ENCODE measurements at places on chromosomes 6 and 20. TPM values are rescaled to one million over a fixed set of nuclear protein-coding genes. Genes with fewer than 3 reads are reported as not detected.

PHACTR3 gene
- total RNA-seq, result 23.5 TPM

EFCAB8 gene
- total RNA-seq, result 0.22 TPM

BPI gene
- 8.7 TPM for total RNA-seq

ULBP1 gene
- 0.17 TPM for total RNA-seq

TOMM6 gene
- 42.5 TPM for total RNA-seq

C6orf163 gene
- total RNA-seq, result 8.6 TPM

PNPLA1 gene
- total RNA-seq, result 0.20 TPM

HCRTR2 gene
- 11.6 TPM for total RNA-seq

SAMD5 gene
- 7.8 TPM for total RNA-seq

C20orf202 gene
- total RNA-seq, result 0.66 TPM

ADGB gene
- 0.99 TPM for total RNA-seq

OR2H1 gene
- total RNA-seq, result not detected

SLC24A3 gene
- 30.7 TPM for total RNA-seq

PXT1 gene
- total RNA-seq, result 0.10 TPM

RIPOR2 gene
- total RNA-seq, result 31.1 TPM

PEX7 gene
- total RNA-seq, result 8.3 TPM

ABHD16B gene
- not detected for total RNA-seq

BNIP5 gene
- total RNA-seq, result under 0.01 TPM

SERPINB6 gene
- 43.1 TPM for total RNA-seq

C20orf141 gene
- not detected for total RNA-seq

MYLK2 gene
- 0.79 TPM for total RNA-seq

PLCB4 gene
- 32.5 TPM for total RNA-seq

SLC23A2 gene
- total RNA-seq, result 54.6 TPM

RRAGD gene
- 44.6 TPM for total RNA-seq

CCDC167 gene
- 16.6 TPM for total RNA-seq

BTNL2 gene
- total RNA-seq, result not detected

TFAP2A gene
- 2.1 TPM for total RNA-seq

LTB gene
- 0.55 TPM for total RNA-seq

CD109 gene
- total RNA-seq, result 11.5 TPM

SNX5 gene
- total RNA-seq, result 104 TPM

KCNK5 gene
- total RNA-seq, result 7.5 TPM

STMND1 gene
- total RNA-seq, result 0.59 TPM

HMGN4 gene
- 81.1 TPM for total RNA-seq

GRIK2 gene
- 25.3 TPM for total RNA-seq

PDYN gene
- total RNA-seq, result 11.0 TPM

DPPA5 gene
- total RNA-seq, result not detected

SYCP2 gene
- total RNA-seq, result 2.4 TPM

FIG4 gene
- 25.0 TPM for total RNA-seq

ADRM1 gene
- total RNA-seq, result 75.3 TPM

RHAG gene
- 2.4 TPM for total RNA-seq

MLN gene
- total RNA-seq, result not detected

ACTL10 gene
- 0.77 TPM for total RNA-seq

SDHAF4 gene
- total RNA-seq, result 19.0 TPM

CLPSL2 gene
- total RNA-seq, result not detected

Measured in spinal cord (tissue), 10 donors.